Jurkat, Clone E6-1 (cell line): ENCODE measurements at places on chromosomes 13 and 19.

DNA sequence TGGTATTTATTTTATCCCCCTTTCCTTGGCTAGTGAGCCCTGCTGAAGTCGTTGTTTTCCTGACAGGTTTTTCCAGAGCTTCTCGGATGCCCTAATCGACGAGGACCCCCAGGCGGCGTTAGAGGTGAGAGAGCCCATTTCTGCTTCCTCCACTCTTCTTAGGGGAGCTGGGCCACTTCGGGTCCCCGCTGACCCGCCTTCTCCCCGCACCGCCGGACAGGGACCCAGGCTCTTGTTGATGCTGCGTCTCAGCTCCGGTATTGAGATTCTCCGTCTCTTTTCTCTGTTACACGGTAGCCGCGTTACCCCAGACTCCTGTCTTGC, 306 bp downstream of the SUGT1 start:
- DNase-seq: no peak

DNA sequence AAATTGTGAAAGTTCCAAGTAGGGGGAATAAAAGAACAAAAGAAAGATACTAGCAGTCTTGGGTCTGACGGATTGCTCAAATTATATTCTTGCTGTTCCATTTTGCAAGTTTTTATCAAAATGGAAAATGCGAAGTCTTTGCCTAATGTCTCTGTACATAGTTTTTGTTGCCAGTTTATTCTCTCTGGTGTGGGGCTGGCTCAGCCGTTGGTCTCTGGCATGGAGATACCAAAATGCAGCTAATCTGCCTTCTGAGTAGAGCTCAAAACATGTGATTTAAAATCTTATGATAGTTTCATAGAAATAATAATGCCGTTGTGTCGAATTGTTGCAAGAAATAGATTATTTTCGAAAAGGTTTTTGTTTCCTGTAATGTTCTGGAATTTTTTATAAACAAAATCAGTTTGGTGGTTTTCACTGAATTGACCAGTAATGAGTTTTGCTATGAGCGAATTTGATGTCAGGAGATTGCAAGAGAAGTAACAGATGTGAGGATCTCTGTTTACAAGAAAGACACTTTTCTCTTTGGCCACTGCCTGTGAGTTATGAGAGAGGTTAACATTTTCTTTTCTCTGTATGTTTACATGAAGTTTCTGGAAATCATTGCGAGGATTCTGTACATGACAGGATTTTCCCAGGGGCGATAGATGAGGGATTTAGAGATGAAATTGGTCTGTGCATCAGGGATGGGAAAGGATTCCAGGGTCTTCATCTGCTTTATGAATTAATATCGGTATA, 147.0 kb downstream of the DCT start:
- no peak for DNase-seq

GRCh38 chr13:31588893-31589292, 150.4 kb upstream of the RXFP2 start:
- no peak for DNase-seq

- no peak for DNase-seq
These were observed 473.0 kb upstream of the SLC10A2 start for GRCh38 chr13:103539265-103539664.

DNA sequence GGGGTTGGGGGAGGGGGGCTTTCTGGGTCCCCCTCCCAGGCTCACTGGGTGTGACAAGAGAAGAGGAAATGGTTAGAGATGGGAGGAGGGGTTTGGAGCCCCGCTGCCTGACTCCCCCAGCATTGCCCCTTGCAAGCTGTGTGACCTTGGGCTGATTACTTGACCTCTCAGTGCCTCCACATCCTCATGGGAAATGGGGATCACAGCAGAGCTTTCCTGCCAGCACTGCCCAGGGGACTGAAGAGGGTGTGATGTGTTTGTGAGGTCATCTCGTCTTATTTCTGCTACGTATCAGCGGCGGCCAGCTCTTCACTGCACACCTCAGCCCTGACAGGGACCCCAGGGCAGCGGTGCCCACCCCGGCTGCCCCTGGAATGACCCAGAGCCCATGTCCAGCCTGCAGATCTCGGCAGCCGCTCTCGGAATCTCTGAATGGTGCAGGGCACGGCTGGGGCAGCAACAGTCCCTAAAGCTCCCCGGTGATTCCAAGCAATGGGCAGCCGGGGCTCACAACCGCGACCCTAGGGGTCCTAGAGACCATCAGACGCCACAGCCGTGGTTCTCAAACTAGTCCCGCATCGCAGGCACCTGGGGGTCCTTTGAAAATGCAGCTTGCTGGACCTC, 8.4 kb downstream of the PNMA8B start:
- DNase-seq: no peak

- DNase-seq: no peak
These were observed 44.6 kb upstream of the GRTP1 start for GRCh38 chr13:113408562-113408961.

GRCh38 chr13:51666374-51666773, 82.1 kb downstream of the WDFY2 start:
- DNase-seq: no peak

- DNase-seq: no peak
These were observed 36.0 kb upstream of the SERP2 start for GRCh38 chr13:44337581-44337980.

DNA sequence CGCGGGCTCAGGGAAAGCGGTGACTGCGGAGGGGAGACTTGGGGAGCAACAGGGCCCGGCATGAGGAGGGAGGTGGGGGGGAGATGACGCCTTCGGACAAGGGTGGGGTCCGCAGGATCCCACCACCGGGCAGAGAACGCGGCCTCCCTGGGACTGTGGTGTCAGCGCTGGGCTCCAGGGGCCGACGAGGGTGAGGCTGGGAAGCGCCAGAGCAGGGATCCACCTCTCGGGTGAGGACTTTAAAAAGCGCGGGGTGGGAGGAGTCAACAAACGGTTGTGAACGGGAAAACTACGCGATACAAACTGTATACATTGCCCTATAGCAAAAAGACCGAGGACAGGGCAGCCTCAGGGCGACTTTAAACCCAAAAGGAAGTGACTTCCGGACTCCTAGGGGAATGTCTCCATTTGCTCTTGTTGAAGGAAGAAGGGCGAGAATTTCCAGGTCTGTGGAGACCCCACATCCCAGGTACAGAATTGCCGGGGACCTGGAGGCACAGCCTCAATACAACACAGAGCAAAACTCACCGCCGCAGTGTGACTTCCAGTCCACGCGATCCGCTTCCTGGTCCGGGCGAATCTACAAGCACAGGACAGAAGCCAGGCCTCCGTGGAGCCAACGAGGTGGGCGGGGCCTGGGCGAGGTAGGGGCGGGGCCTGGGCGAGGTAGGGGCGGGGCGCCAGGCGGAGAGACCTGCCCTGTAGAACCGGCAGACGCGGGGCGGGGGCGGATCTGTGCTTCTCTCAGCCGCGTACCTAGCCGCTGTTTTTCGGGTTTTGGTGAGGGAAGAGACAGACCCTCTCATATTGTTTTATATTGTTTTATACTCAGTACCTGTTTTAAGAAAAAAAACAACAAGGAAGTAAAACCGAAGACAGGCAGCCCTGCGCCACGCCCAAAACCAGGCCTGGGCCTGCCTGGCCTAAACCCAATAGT, at the start of gene ZNF888:
ZNF888 (minus strand) TSS at position 588 of the 937 bp plus-strand sequence. CDS start 5,555 bp downstream, outside the sequence.
- DNase-seq: no peak
